Stimulated activated CD4-positive, alpha-beta T cell treated with anti-CD3 and anti-CD28 coated beads, TNF-alpha, amount 100 ng/mL, for 1 hour (primary cell): ENCODE measurements at places on chromosomes 13 and 19.

- no peak for DNase-seq
These were observed at the start of gene KHSRP for GRCh38 chr19:6424195-6424938. Gene KHSRP, minus strand, starts transcription at chr19:6424811. Its CDS starts 110 bp downstream, at chr19:6424701.

GRCh38 chr19:14786421-14786851 is 8.1 kb upstream of the ADGRE2 start:
- DNase-seq: no peak

GRCh38 chr13:20704459-20705069 is 1.1 kb downstream of the IL17D start:
- DNase-seq: no peak

DNA sequence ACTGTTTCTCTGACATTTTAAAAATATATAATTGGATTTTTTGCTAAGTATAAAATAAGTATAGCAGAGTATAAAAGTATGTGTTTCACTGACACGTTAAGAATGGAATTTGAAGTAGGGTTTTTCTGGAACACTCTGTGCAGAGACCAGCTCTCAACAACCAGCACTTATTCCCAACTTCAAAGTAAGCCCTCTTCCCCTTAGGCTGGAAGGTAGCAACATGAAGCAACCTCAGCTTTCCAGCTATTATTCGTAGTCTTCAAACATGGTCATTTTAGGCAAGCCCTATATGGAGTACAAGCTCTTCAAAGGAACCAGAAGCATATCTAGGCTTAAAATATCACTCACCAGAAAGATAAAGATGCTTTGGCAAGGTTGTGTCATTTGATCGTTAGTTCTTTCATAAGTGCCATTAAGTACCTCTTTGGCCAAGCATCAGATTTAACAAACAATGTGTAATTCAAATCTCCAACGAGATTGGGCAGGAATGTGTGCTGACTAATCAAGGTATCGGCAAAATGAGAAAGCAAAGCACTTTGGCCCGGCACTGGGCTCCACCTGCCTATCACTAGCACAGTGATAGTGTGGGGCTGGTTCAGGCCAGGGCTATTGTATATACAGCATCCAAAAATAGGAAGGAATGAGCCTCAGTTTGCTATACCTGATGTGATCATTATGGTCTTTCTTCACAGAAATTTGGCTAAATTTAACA is 95.9 kb upstream of the FREM2 start:
- DNase-seq: no peak

GRCh38 chr13:98500963-98501421 is 75.9 kb downstream of the STK24 start:
- no peak for DNase-seq
